CD4-positive, alpha-beta memory T cell (primary cell): ENCODE measurements at places on chromosomes 4 and X.
A peak's percentile ranks its signal among the peaks of the same experiment; 100 is the strongest.

GRCh38 chrX:1134156-1134555 lies 78.3 kb downstream of the CRLF2 start:
- no peak for DNase-seq

DNA sequence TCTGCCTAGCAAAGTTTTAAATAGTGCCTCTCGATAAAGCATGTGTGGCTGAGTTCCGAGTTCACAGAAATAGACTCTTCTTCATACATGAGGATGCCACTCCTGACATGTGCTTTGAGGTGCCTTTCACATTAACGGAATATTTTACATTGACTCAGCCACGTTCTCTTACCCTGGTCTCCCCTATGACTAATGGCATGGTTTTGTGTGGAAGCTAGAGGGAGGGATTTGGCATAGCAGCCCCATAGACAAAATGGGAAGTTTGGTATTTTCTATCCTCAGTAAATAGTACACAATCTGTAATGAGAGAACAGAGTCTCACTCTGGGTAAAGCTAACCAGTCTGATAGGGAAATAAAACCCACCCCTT lies 68.9 kb downstream of the PCDH19 start:
- no peak for DNase-seq

DNA sequence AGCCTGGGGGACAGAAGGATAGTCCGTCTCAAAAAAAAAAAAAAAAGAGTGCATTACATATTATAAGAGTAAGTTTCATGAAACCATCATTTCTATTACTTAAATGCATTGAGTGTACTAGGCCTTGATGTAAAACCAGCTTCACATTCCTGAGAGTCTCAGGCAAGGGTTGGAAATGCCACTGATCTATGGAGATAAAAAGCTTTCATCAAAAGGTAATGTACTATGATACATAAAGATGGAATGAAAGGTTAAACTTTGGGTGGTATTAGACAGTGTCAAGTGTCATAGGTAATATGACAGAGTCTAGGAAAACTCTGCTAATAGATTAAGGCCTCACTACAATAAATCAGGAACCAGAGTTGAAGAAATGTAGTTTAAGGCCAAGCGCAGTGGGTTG lies 7.4 kb downstream of the CFAP97 start:
- no peak for DNase-seq

DNA sequence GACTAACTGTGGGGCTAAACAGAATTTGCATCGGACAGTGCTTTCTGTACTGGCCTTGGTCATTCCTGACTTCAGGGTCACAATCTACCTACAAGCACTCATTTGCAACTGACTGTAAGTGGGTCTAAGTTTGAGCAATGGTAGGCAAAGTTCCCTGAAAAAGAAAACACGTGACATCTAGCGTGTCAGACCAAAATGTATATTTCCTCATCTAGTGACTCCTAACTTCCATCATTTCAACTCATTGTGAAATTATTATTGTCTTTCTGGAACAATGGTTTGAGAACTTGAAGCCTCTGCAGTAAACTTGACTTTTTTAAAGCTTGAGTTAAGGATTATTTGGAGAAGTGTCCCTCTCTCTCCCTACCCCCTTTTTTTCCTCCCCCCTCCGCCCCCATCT lies 113.6 kb downstream of the MID1 start:
- DNase-seq = no peak

DNA sequence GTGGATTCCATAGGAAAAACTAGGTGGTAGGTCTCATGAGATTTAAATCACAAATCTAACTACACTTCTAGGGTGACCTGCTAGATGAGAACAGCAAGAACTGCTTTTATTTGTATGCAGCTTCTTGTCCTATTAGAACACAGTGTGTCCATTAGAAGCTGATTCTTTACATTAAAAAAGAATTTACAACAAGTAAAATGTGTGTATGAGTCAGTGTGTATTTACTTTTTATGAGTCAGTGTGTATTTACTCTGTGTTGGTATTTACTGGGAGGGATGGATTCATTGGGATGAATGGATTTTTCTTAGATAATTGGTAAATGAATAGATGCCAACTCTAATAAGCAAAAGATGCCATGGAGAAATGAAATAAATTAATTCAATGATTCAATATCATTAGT lies 40.6 kb upstream of the XPNPEP2 start:
- DNase-seq = no peak

DNA sequence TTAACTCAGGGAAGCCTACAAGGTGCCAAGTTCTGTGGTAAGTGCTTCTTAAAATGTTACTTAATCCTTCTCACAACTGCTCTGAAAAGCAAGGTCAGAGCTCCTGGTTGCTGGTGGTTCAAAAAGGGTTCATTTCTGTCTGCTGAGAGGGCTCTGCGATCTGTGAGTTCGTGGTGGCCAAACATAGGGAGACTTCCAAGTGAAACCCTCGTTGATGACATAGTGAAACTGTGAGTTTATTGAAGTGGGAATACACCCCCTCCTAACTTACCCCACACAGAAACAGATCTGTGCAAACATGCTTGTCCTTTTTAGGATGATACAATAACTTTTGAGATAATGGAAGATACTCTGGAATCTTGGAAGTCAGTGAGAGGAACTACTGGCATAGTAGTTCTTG lies 164.8 kb upstream of the PGRMC2 start:
- DNase-seq = no peak

DNA sequence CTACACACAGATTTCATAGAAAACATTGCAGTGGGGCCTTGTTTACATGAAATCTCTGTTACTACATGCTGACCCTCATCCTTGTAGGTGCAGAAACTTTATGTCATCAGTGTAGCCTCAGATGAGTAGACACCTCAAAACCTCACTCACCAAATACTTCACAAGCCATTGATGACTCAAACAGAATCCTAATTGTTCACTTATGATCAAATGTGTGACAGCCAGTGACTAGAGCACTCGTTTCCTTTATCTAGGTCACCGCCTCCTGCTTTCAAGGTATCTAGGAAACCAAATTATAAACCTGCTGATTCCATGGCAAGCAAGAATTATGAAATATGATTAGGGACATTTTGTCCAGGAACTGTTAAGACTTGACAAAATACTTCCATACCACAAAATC lies 255.8 kb upstream of the GPRIN3 start:
- DNase-seq = no peak

GRCh38 chr4:30948653-30949052 lies 228.5 kb downstream of the PCDH7 start:
- no peak for DNase-seq

- DNase-seq = no peak
Observed at GRCh38 chr4:93053140-93053539, 749.4 kb downstream of the GRID2 start.

DNA sequence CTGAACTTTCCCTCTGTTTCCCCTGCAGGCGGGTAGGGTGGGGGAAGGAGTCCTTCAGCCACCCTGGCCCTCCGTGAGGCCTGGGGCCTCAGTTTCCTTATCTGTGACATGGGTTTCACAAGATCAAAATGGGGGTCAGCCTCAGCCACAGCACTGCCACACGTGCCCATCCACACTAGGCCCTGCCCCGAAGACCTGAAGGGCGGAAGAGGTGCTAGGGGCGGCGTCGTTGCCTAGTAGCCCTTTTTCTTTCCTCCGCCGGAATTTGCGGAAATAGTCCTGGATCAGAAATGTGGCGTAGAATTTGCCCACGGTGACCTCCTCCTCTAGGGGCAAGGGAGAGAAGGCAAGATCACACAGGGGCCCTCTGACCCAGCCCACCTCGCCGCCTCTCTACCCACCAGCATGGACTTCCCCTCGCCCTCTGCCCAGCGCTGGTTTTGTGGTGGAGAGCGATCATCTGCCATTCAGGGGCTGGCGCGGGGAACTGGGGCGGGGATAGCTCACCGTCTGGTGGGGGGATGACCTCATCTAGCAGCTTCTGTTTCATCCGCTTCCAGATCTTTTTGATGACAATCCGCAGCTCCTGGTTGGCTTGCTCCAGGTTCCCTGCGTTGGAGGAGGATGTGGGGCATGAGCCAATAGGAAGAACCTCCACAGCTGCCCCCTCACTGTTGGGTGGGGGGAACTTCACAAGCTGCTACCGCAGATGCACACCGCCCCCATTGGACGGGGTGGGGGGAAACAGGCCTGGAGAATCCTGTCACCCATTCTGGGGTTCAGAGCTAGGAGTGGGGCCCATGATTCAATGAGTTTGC lies 9.7 kb upstream of the SYP start:
- DNase-seq = no peak

DNA sequence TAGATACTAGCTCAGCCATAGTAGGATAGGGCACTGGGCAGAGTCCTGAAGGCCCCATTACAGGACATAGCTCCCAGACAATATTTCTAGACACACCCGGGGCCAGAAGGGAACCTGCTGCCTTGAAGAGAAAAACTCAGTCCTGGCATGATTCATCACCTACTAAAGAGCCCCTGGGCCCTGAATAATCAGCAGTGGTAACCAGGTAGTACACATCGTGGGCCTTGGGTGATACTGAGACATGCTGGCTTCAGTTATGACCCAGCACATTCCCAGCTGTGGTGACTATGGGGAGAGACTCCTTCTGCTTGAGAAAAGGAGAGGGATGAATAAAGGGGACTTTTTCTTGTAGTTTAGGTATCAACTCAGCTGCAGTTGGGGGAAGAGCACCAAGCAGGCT lies 104.3 kb upstream of the STK26 start:
- DNase-seq = no peak

DNA sequence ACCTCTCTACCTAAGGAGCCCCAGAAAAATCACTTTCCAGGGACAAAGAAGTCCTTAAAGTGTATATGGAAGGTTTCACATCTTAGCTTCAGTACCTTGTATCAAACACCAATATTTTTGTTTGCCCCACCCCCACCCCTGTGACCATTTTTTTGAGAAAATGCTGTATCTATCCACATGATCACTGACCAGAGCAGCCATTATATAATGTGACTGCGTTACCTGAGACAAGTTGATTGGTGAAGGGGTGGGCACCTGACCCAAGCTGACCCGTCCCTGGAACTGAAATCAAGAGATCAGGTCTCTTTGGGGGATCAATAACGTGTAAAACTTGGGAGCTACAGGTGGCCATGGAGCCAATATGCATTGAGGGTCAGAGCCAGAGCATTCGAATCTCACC lies 10.7 kb downstream of the TIFA start:
- no peak for DNase-seq

- no peak for DNase-seq
Observed at GRCh38 chr4:153676984-153677383, 7.1 kb upstream of the TLR2 start.

GRCh38 chrX:149286940-149287349 lies 218.2 kb downstream of the IDS start:
- DNase-seq = peak; percentile 50

DNA sequence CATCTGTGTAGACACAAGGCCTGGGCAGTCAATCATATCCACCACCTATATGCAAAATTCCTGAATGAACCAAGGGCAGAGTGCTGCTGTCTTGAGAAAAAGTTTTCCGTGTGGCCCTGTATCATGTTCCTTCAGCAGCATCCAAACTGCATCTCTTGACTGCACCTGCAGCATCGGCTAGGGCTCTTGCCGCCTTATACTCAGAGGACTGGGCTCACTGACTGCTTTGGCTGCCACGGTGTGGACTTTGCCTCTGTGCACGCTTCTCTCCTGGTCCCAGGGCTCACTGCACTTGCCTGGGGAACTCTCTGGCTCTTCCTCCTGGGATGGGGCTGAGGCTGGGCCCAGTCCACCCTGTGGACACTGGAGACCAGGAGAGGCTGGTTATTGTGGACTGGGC lies 39.5 kb upstream of the STS start:
- no peak for DNase-seq

DNA sequence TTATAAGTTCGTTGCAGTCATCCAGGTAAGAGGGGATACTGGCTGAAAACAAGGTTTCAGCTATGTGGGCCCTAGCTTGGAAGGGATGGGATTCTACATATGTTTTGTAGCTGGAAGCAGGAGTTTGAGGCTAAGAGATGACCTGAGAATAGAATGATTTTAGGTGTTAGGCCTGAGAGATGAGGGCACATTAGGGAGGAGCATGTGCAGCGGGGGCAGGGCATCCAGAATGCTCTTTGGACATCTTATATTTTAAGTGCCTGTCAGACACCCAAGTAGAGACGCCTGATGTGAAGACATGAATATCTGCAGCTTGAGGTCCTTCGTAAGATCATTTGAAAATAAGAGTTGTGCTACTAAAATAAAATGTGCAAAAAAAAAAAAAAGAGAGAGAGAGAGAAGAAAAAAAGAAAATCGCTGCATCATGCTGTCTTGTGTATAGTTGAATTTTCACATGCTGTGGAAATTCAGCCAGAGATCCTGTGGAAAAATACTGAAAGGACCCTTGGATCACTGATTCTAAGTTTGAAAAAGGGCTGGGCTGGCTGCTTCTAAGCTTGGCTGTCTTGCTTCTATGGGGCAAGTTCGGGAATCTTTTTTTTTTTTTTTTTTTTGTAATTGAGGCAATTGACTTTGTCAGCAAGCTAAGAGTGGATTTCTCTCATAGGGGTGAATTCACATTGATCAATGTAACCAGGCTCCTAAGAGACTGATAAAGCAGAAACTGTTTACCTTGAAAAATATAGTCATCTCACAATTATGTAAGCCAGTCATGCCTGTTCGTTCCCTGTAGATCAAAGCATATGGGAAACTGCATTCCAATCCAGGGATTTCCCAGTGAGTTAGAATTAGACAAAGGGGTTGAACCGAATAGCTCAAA lies 341.0 kb upstream of the GATB start:
- no peak for DNase-seq

DNA sequence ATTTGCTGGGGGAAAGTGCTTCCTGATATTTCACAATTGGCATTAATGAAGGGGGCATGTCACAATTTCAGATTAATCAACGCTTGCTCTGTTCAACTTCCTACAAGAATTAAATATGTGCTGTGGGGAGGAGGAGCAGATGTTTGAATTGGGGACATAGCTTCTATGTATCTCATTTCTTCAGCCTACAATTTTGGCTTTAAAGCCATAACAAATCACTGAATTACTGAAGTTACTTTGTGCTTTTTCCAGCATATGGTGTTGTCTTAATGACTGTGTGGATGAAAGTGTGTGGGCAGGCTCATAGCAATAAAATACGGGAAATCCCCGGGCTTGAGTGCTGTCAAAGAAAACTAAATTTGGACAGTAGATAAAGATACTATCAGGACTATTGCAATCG lies 813 bp downstream of the TLR7 start:
- DNase-seq = no peak

DNA sequence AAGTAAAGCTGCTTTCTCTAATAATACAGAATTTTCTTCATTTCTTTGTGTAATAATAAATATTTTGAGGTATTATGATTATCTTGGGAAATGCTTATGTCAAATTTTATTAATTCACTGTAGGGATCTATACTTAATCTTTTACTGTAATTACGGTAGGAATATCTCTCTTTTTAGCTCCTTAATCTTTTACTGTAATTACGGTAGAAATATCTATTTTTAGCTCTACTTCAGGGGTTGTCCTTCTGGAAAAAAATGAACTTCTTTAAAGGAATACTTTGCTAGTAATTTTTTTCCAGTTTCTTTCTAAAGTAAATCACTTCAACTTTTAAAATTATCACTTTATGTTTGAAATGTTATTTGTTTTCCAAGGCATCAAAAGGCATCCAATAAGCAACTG lies 2229.4 kb upstream of the AGA start:
- DNase-seq = no peak

- no peak for DNase-seq
Observed at GRCh38 chr4:116328261-116328860, 757.0 kb downstream of the TRAM1L1 start.
